T follicular helper cell (primary cell): ENCODE measurements at places on chromosomes 6 and 20.
A peak's percentile ranks its signal among the peaks of the same experiment; 100 is the strongest.

DNA sequence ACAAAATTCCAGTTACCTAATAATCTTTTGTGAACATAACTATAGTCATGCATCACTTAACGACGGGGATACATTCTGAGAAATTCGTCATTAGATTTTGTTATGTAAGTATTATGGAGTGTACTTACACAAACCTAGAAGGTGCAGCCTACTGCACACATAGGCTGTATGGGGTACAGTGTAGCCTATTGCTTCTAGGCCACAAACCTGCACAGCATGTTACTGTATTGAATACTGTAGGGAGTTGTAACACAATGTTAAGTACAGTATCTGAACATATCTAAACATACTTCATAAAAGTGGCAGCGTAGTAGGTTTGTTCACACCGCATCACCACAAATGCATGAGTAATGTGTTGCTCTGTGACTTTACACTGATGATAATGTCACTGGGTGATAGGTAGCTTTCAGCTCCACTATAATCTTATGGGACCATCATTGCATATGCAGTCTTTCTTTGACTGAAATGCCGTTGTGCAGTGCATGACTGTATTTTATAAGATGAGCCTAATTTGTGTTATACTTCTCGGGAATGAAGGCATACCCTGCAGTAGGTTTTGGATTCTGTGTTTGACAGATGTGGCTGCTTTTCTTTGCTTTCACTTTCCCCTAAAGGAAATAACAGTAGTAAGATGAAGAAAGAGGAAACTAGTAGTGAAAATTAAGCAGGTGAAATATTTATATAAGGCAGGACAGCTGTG, 365.6 kb downstream of the FARS2 start:
- no peak for DNase-seq

GRCh38 chr6:137863091-137863797, 3.8 kb upstream of the TNFAIP3 start:
- DNase-seq: no peak

GRCh38 chr20:50037123-50037522, 54.3 kb downstream of the SNAI1 start:
- DNase-seq: no peak

GRCh38 chr6:107192830-107193229, 77.5 kb upstream of the BEND3 start:
- no peak for DNase-seq

DNA sequence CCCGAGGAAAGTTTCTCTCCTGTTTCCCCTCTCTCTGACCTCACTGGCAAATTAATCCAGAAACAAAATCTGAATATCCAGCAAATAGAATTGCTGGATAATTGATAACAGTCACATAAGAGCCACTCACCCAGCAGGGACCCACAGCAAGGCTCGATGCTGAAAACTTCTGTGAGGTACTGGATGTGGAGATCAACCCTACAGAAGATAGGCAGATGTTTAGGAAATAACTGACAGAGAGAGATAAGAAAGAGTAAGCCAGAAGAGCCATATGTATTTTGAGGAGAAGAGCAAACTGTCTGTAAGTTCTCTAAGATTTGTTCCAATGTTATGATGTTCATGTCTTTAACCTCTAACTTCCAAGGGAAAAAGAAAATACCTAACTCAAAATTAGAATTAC, 59.7 kb downstream of the PKHD1 start:
- DNase-seq: no peak

DNA sequence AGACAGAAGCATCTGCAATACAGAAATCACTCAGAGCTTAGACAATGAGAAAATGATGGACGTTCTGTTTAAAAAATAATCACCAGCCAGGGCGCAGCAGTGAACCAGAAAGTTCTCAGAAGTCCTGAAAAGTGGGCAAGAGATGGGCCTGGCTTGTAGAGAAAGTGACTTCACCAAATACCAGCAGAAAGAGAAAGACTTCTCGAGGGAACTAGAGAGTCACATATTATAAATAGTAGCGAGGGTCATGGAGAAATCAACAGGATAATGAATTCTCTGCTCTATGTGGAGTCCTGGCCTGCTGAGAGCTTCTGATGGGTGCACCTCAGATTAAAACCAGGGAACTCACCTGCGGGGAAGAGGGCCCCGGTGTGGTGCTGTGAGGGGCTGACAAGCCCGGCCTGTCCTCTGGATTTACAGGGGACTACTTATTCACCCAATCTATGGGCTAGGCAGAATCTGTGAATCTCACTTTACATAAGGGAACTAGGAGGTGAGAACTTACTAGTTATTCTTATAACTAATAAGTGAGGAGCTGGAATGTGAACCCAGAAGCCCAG, 5.6 kb upstream of the RAMACL start:
- no peak for DNase-seq

DNA sequence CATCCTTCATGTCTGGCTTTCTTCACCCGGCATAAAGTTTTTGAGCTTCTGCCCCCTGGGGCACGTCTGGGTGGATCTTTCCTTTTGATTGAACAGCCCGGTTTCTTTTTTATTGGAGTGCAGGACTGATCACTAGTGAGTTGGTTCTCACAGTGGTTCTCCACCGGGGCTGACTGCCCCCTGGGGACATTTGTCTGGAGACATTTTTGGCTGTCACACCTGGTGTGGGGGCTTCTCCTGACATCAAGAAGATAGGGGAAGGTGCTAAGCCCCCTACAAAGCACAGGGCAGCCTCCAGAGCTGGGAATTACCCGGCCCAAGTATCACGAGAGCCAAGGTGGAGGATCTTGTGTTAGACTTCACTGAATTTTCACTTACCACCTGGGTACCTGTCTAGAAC, 25.7 kb upstream of the IRF4 start:
- DNase-seq: no peak

- DNase-seq: peak; percentile 72
Observed at GRCh38 chr6:35601331-35602132, 87.2 kb downstream of the FKBP5 start.

DNA sequence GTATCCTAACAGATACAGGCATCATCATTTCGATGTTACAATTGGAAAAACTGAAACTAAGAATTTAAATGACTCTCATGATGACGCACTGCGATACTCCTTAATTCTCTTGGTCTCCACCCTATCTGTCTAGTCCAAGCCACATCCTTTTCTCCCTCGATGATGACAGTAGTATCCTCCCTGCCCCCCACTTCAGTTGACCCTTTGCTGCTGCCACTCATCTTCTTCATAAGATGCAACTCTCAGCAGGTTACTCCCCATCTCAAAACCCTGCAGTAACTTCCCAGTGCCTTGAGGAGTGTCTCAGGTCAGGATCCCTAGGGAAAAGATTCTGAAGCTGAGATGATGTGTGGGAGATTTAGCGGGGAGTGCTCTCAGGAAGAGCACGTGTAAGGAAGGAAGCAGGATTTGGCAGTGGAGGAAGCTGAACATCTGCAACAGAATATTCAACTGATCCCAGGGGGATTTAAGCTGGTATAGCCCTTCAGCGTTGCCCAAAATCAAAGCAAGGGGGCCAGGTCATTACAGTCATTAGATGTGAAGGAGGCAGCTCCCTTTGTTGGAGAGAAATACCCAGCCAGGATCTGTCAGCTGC, 16.1 kb downstream of the JPH2 start:
- no peak for DNase-seq
